ENCODE measurements at places on chromosomes 7 and 10.

- no peak for DNase-seq
These were observed 1.2 kb downstream of the PIP4K2A start for GRCh38 chr10:22712956-22713852.

DNA sequence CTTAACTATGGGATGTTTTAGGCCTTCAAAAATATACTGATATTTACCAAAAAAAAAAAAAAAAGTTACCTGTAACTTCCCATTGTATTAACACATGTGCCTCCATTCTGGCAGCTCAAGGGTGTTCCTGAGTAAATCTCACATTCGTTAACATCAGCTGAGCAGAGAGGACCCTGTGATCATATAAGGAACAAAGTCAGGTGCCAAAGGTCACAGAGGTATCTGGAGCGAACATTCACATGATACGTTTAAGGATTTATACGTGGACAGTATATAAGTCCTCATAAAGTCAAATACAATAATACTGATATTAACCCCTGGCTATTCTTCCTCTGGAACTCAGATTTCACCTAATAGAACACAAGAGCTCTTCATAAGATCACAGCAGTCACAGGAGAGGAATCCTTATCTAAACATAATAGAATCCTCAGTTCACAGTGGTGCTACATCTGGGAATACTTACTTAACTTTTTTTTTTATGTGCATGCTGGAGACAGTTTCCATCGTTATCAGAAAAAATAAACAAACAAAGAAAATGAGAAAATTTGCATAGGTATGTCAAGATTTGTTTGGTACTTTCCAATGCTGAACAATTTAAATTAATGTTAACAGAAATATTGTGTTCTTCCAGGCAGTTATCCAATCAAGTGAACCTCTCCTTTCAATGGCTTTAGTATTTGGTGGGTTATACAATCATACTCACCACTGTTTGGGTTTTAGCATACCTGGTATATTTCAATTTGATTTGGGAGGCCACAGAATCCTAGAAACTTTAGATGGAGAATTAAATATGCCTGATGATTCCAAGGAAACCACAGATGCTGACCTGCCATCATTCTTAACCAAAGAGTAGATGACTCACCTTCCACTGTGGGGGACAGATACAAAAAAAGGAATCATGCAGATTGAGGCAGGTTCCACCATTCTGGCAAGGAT, 6.6 kb downstream of the CUBN start:
- DNase-seq: no peak

- no peak for DNase-seq
These were observed 57.0 kb downstream of the CELF2 start for GRCh38 chr10:11074536-11075267.

DNA sequence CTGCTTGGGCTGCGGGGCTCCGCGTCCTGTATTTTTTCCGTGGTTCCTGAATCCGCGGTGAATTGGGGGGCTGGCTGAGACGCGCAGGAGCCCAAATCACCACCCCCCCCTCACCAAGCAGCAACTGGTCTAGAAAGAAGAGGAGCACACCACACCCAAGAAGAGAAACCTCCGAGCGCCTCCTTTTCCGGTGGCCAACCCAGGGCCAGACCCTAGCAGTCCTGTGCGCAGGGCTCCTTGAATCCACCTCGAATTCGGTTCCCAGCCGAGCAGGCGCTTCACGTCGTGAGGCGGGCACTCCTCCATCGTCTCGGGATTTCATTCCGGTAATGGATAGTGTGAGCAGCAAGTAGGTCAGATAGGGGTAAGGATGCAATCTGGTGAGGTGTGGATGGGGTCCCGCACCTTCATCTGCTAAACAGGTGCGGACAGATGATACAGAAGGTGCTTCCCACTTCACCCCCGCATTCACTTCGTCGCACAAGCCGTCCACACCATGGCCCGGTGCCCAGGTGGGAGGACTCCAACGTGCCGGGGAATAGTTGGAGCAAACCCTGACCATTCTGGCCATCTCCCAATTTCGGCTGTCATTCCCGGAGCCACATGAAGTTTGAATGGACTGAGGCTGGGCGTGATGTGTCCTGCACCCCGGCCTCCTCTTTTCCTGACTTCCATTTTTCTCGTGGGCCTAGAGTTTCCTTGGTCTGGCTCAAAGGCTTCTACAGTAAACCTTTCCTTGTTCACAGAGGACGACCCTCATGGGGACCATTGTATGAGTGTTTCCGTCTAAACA, 19.8 kb upstream of the ZNF273 start:
- DNase-seq: no peak

DNA sequence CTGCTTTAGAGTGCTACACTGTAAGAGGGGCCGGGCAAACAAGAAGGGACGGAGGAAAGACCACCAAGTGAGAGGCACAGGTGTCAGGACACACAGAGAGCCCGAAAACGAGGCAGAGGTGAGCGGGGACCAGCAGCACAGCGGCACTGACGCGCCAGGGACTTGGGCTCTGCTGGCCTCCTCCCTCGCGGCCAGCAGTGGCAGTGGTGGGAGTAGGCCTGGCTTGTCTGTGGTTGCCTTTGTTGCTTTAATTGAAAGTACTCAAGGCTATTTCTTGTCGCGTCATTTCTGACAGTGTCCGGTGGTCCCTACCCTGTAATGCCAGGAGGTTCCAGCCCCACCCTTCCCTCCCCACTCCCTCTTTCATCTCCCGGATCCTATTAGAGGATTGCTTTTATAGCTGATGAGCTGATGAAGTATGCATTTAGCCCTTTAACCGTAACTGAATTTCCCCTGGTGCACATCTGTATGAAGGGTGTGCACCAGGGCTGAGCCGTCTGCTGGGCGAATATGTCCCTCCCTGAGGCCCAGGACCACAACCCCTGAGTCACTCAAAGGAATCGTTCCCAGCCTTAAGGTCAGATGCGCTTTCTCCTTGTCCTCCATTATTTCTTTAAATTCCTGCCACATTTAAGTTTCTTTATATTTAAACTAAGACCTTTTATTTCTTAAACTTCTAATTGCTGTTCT, 39.5 kb upstream of the FAM20C start:
- no peak for DNase-seq

GRCh38 chr7:123629281-123629680, 26.4 kb upstream of the LMOD2 start:
- no peak for DNase-seq

DNA sequence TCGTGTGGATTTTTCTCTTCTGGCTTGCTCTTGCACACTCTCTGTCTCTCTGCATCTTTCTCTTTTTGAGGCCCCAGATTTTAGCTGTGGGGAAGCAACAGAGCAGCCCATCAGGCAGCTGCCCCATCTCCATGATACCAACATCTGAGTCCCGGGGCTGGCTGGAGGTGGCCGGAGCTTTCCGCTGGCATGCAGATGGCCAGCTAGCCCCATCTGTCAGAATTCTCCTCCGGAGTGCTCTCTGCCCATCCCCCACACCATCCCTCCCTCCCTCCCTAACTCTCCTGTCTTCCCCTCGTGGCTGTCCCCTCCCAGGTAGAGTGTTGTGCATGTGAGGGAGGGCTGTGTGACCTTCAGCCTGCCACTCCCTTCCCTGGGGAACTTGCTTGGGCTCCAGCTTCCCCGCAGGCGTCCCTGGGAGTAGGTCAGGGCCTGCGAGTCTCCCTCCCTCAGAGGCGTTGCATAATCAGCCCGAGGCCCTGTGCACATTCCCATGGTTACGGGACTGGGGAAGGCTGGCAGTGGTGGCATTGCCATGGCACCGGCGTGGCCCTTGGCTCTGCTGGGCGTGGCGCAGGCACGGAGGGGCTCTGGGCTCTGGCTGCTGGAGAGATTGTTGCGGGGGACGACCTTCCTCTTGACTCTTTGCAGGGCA, 24.7 kb downstream of the GHRHR start:
- DNase-seq: no peak

GRCh38 chr10:126459878-126460481, 71.7 kb upstream of the ADAM12 start:
- DNase-seq: peak; percentile 88

DNA sequence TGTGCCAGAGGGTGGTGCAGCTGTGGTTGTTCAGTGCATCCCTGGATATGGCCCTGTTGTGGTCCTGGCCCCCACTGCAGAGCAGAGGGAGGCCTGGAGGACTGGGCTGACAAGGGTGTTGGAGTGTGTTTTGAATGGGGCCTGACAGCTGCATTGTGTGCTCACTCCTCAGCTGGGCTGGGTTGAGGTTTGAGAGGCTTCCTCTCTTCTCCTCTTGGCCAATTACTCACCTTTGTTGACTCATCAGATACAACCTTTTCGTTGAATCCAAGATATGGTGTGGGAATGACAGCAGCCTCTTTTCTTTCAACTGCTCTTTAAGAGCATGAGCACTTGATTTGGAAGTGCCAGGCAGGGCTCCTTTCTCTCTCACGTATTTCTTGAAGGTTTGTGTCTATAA, 228.5 kb upstream of the COBL start:
- no peak for DNase-seq

GRCh38 chr10:47424231-47424630, 40.1 kb upstream of the ZNF488 start:
- DNase-seq: no peak

- DNase-seq: no peak
These were observed 17.5 kb downstream of the ATP6V1F start for GRCh38 chr7:128879939-128880746.

Measured in Panc1 (cell line).